ENCODE measurements at places on chromosomes 7 and 10.

DNA sequence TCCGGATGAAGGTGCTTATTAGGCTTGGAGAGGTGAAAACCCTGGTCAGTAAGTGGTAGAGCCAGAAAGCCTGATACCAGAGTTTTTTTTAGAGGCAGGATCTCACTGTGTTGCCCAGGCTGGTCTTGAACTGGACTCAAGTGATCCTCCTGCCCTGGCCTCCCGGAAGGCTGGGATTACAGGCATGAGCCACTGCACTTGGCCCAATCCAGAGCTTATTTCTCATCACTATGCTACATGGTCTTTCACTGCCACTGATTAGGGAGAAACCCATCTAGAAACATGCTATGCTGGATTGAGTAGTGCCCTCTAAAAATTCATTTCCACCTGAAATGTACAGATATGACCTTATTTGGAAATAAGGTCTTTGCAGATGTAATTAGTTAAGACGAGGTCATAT, 28.4 kb upstream of the GJD4 start:
- DNase-seq: no peak

GRCh38 chr7:54252256-54253035, 289.7 kb upstream of the VSTM2A start:
- DNase-seq: peak; percentile 30

- DNase-seq: no peak
These were observed 15.6 kb downstream of the CUBN start for GRCh38 chr10:17113889-17114540.

DNA sequence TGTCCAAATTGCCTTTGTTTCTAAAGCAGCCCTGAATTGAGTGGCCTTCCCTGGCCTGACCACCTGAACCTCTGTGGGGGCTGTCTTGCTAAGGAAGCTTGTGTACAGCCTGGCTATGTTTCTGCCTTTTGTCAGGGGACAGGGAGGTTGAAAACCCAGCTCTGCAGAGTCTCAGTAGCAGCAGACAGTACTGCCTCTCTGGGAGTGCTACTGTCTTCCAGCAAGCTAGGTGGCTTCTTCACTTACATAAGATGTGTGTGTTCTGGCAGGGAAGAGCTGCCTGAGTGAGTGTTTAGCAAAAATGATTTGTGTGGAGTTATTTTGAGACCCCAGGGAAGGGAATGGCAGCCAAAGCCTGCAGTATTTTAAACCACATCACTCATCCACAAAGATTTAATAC, 57.4 kb downstream of the LRRC4 start:
- DNase-seq: no peak

- DNase-seq: peak; percentile 15
These were observed 55.2 kb upstream of the FRMD4A start for GRCh38 chr10:14385596-14386593.

- no peak for DNase-seq
These were observed 11.8 kb downstream of the DPYSL4 start for GRCh38 chr10:132198381-132199181.

- DNase-seq: no peak
These were observed 206.6 kb upstream of the GPR26 start for GRCh38 chr10:123459371-123460091.

DNA sequence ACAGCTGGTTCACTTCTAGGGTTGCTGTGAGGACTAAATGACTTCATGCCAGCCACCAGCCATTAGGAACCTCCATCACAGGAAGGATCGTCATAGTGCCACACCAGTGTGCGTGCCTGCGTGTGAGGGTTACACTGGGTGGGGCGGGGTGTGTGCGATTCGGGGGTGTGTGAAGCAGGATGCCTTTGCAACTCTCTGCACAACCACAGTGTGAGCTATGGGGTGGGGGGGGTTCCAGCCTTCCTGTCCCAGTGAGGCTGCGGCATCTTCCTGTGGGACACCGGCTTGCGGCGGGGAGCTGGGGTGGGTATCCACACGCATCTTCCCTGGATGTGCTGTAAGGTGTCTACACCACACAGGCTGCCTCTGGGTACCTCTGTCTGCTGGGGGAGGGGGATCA, 6.9 kb upstream of the ELFN1 start:
- no peak for DNase-seq

- DNase-seq: no peak
These were observed 242.2 kb upstream of the GRB10 start for GRCh38 chr7:51024867-51025266.

DNA sequence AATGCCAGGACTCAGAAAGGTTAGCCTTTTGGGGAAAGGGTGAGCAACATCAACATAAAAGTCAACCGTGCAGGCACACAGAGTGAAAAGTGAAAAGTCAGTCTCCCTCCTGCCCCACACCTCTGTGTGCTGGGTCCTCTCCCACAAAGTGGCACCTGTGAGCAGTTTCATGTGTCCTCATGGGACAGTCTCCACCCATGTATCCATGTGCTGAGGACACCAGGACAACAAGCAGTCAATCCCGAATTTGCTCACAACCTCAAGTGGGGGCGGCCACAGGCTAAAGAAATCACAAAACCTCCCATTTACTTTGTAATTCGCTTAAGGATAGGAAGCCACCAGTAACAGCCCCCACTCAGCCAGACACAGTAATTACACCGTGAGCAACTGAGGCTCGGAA, 97.4 kb downstream of the ARHGAP22 start:
- DNase-seq: no peak

DNA sequence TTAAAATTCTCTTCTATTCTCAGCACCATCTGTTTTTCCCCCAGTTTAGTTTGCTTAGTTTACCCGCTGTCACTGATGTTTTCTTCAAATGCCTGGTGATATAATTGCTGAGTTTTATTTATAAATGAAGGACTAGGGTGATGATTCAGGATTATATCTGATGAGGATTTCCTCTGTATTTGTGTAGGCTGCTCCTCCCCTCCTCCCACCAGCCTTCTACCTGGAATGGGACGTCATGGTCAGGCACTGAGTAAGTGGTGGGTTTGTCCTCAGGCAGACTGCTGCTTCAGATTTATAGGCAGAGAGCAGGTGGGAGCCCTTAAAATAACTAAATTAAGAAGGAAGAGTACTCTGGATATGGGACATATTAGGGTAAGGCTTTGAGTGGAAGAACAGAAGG, 35.8 kb downstream of the PALS2 start:
- no peak for DNase-seq

DNA sequence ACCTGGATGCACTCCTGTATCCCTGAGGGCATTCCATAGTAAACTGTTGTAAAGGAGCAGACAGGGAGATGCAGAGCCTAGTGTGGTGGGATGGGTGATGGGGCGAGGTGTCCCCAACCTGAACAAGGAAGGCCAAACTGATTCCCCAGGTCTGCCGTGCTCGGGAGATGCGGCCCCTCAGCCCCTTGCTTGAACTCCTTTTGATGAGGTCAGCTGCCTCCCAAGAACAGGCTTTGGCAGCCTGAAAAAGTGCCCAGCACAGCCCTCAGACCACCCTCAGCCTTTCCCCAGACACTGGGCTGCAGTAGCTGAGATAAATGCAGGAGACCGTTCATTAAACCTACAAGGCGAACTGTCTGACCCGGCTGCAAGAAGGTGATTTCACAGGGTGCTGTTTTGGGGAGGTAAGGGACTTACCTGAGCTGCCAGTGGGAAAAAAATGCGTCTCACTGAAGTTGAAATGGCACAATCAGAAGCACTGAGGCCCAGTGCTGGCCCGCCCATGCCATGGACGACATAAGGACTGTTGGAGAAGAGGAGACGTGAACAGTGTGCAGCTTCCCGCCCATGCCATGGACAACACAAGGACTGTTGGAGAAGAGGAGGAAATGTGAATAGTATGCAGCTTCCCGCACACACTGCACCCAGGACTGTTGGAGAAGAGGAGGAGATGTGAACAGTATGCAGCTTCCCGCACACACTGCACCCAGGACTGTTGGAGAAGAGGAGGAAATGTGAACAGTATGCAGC, 148.4 kb upstream of the FAM20C start:
- no peak for DNase-seq

DNA sequence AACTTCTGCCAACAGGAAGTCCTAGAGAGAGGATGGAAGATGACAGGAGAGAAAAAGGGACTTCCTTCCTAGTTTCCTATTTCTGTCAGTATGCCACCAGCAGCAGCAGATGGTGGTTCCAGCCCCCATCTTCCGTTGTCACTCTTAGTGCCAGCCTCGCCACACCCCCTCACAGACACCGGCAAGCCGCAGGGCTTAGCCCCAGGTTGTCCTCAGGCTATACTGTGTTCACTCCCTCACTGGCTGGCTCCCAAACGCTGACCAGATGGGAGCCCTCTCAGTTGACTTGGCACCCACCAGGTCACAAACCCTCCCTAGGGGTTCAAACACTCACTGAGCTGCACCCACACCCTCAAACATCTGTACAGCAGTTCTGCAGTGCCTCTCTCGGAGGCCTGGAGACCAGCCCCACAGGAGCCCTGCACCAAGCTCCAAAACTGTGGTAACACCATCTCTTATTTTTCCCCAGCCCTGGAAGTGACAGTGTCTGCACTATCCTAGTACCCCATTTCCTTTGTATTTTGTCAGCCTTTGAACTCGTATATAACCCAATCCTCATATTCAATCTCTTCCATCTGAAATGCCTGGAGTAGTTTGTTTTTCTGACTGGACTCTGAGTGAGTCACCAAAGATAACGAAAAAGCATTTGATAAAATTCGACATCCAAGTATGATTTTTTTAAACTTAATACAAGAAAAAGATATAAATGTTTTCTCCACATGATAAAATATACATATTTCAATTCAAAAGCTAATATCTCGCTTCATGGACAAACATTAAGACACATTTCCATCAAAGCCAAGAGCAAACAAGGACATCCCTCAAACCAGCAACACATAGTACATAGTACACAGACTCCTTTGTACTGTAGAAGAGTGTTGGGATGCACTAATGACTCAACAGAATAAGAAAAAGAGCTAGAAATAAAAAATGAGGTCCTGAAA, 34.5 kb downstream of the SMURF1 start:
- DNase-seq: no peak

DNA sequence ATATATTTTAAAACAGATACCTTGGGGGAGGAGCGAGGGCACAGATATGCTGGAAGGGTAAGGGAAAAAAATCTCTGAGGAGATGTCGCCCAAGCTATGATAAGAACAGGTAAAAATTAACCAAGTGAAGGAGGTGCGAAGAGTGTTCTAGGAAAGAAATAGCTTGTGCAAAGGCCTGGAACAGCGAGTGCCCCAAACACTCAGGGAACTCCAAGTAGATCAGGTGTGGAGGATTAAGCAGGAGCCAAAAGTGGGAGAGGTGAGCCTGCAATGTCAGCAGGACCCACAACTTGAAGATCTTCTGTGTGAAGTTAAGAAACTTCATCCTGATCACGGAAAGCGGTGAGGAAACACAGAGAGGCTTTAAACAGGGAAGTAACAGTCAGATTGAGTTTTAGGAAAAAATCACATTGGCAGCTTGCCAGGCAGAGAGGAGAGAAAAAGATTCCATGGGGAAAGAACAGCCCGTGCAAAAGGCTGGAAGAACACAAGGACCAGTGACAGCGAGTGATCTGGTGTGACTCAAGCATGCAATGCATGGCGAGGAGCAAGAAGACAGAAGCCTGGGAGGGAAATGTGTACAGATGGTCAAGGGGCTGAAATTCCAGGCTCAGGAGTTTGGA, 30.7 kb downstream of the FGF8 start:
- DNase-seq: no peak

GRCh38 chr7:127904670-127904985, 126.6 kb downstream of the LRRC4 start:
- no peak for DNase-seq
